ENCODE measurements at places on chromosomes 12 and 14. TPM values are rescaled to one million over a fixed set of nuclear protein-coding genes. Genes with fewer than 3 reads are reported as not detected.

DNA sequence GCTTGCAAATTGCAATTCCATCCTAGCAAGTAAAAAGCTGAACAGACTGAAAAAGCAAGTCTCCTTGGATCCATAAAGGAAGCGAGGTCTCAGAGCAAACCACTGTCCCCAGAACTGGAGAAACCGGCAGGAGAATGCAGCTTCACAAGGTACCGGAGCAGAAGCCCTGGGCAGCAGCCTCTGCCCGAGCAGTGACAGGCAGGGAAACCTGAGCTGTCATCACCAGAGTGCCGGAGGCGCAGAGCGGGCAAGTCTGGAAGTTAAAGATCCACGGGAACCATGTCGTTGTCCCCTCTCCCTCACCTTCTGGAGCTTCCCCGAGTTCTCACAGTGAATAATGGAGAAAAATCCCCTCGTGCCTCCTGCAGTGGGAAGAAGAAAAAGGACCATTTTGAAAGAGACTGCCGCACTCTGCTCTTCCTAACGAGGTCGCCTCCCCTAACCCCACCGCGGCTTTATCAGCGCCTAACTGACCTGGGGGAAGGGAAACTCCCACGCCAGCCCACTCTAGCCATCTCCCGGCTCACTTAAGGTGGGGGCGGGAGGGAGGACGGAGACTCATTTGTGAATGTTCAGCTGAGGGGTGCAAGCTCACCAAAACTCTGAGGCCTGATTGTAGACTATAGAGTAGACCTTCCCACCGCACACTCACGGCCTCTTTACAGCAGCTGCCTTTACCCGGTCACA is 27.8 kb downstream of the FBXL14 start:
- DNase-seq, result no peak

GRCh38 chr12:120417917-120418580 is 19.9 kb upstream of the COX6A1 start:
- DNase-seq, result no peak

- DNase-seq, result no peak
Measured at GRCh38 chr14:104238424-104239184, 100.2 kb downstream of the KIF26A start.

TNFRSF1A gene
- 45.6 TPM for total RNA-seq

HOXC12 gene
- not detected for total RNA-seq

CD27 gene
- 0.16 TPM for total RNA-seq

All from left ventricle myocardium inferior (tissue), 1 donor.